Putamen (tissue), 1 donor: ENCODE measurements at places on chromosomes 3 and 15.

DNA sequence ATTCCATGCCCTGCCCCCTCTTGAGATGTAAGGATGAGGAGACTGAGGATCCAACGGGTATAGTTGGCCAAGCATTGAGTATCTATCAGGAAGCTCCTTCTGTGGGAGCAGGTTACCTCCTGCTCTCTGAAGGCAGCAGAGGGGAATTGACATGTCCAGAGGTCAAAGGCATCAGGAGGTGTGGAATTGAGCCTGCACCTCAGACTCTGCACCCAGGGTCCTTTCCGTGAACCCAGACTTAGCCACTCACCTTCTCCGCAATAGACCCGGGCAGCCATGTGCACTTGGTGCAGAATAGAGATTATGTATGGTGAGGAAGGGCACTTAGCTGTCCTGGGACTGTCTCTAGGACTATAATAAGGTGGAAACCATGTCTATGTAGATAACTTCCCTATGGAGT lies 399.0 kb upstream of the TPM1 start:
- no peak for DNase-seq

DNA sequence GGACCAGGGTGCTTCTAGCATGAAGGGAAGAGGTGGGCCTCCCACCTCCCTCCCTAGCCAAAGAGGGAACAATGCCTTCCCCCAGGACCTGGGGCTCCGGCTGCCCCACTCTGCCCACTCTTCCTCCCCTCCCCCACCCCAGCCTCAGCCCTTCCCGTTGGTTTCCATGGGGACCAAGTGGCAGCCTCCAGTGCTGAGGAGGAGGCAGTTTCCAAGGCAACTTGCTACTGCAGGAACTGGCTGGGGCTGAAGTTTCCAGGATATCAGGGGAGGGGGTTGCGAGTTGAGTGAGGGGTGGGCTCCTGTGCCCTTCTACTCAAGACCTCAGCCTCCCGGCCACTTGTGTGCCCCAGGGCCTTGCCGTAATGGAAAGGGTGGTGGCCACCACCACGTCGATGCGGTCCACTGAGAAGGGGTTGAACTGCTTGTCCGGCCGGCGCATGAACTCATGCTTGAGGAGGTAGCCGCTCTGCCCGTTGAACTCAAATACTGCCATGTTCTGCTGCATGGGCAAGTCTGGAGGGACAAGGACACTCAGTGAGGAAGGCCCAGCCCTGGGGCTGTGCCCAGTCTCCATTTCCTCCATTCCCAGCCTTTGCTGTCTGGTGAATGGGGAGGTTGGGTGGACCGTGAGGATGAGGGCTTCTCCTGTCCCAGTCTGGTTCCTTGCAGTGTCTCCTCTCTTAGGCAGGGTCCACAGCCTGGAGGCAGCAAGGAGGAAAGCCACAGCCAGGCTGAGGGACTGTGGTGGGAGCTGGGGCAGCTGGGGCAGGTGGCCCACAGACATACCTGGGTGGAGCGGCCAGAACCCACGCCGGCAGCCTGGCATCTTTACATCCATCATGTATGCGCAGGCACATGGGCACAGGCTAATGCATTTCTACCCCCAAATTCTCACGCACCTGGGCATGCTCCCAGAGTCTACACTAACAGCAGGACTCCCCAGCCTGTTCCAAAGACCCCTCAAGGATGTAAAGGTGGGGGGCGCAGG lies 11.3 kb upstream of the ANKRD63 start:
- no peak for DNase-seq

- no peak for DNase-seq
Measured at GRCh38 chr3:71380096-71380495, 203.4 kb downstream of the FOXP1 start.

DNA sequence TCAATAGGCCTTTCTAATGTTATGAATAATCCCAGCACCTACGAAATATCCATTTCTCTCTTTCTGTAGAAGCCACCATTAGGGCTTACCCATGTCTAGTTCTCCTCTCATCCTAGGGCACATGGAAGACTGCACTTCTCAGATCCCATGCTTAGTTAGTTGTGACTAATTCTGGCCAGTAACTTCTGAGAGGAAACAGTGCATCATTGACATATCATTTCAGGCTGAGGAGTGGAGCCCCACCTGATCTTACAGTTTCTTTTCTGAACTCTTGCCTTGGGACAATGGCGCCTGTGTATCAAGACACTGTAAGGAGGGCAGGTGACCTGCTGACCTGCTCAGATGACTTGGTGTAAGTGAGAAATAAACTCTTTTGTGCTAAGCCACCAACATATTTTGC lies 39.4 kb upstream of the TBL1XR1 start:
- DNase-seq, result no peak

- peak; percentile 45 for DNase-seq
Measured at GRCh38 chr3:184727357-184728009, 15.6 kb upstream of the MAGEF1 start.

DNA sequence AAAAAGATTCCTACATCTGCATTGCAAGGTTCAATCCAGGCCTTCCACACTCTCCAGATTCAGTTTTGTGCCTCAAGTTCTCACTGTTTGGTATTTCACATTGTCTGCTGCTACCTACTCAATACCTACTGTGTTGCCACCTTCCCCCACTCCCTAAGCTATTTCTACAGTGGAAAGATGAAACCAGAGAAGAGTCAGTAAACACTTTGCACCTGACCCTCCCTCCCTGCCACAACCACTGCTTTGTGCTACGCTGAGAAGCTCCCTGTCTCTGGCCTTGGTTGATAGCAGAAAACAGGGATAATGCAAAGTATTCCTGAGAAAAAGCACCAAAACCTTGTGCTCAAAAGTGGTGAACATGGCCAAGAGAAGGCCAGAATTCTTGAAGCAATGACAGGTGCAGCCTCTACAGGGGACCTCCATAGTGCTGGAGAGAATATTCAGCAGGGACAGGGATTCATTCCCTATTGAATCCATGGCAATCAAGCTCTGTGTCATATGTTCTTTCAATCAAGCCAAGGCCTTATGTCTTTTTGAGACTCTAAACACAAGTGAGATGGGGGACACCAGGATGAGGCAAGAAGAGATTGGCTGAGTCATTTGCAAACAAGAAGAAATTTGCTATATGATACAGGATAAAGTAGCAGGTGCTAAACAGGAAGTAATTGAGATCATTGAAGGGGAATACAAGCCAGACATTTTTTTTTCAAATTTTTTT lies 83.5 kb upstream of the LIPC start:
- DNase-seq, result no peak

- DNase-seq, result no peak
Measured at GRCh38 chr3:154040283-154040682, 80.9 kb upstream of the ARHGEF26 start.

- DNase-seq, result no peak
Measured at GRCh38 chr15:96412045-96412905, 81.8 kb downstream of the NR2F2 start.

DNA sequence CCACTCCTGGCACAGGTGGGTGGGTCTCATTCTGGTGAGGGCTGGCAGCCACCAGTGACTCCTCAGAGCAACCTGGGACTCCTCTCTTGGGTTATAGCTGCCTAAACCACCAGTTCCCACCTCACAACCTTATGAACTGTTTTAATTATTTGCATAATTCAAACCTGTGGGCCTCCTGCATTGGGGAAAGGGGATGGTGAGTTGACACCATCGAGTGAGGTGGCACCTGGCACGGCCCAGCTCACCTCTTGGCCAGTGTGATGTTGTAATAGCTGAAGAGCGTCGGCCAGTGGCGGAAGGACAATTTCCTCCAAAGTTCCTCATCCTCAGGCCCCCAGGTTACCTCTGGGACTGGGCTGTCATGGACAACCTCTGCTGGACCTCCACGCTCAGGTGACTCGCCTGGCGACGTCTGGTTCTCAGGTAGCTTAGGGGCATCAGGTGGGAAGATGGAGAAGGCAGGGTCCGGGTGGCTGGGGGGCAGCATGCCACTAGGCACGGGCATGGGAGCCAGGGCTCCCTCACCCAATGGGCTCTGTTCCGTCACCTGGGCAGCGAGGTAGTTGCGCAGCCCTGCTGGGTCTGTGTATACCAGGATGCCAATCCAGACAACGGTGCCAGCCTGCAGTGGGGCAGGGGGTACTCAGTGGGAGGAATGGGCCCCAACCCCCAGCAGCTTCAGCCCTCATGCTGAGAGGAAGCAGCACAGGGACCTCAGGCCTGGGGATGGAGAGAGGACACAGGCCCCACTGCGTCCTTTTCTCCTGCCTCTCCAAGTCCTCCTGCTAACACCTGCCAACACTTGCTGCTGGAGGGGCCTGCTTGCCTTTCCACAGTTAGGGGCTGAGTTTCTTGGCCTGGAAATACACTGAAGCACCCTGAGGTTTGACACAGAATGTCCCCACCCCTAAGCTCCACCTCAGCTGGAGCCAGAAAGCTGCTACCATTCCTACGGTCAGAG lies 38.5 kb downstream of the PTPN23 start:
- DNase-seq, result no peak

DNA sequence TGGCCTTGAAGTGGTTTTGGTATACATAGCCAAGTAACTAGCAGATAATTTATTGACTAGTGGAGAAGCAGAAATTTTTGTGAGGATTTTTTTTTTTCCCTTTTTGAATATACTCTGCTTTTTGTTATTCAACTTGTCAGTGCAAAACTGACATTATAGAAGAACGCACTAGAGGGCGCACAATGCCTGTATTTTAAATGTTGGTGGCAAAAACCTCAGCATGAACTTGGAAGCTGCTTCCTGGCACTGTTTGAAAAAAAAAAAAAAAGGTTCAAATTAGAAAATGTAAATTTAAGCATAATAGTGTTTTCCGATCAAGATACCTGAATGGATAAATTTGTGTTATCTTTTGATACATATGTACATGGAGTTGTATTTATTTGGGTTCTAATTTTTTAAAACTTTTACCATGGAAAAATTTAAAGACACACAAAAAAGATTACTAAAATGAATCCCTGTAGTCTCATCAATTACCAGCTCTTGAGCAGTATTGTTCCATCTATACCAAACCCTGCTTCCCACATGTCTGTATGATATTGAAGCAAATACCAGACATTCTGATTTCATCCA lies 56.0 kb downstream of the SLC25A26 start:
- DNase-seq, result peak; percentile 77

DNA sequence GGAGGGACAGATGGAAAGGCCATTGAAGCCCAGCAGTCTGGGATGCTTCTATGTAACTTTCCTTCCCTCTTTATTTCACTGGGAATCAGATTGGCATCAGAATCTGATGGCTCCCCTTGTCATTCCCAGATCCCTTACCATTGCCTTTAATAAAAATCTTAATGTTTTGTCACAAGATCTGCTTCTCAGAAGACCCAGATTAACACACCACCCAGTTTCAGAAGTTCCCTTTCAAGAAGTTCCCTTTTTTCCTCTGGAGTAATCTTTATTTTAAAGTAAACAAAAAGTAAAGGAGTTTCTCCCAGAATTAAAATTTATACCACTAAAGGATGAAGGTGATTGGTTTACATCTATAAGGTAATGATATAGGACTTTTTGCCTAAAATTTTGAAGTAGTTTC lies 76.4 kb downstream of the UBR1 start:
- DNase-seq, result no peak

GRCh38 chr3:100269001-100269400 lies 8.2 kb downstream of the TBC1D23 start:
- DNase-seq, result no peak

DNA sequence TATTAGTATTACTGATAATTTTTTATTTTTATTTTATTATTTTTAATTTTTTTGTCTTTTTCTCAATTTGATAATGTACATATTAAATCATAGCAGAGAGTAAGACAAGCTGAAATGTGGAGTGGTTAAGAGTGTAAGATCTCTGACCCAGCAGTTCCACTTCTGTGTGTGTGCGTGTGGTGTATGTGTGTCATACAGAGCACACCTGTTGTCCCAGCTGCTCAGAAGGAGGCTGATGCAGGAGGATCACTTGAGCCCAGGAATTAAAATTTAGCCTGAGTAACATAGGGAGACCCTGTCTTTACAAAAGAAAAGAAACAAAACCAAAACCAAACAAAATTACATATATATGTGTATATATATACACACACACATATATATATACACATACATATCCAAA lies 1.4 kb upstream of the CIDEC start:
- DNase-seq, result no peak

- DNase-seq, result no peak
Measured at GRCh38 chr15:40163657-40164416, 3.0 kb downstream of the BUB1B start.

- DNase-seq, result no peak
Measured at GRCh38 chr15:68525815-68526214, 53.0 kb upstream of the CORO2B start.

GRCh38 chr3:15324379-15324808 lies 8.0 kb downstream of the SH3BP5 start:
- DNase-seq, result no peak

DNA sequence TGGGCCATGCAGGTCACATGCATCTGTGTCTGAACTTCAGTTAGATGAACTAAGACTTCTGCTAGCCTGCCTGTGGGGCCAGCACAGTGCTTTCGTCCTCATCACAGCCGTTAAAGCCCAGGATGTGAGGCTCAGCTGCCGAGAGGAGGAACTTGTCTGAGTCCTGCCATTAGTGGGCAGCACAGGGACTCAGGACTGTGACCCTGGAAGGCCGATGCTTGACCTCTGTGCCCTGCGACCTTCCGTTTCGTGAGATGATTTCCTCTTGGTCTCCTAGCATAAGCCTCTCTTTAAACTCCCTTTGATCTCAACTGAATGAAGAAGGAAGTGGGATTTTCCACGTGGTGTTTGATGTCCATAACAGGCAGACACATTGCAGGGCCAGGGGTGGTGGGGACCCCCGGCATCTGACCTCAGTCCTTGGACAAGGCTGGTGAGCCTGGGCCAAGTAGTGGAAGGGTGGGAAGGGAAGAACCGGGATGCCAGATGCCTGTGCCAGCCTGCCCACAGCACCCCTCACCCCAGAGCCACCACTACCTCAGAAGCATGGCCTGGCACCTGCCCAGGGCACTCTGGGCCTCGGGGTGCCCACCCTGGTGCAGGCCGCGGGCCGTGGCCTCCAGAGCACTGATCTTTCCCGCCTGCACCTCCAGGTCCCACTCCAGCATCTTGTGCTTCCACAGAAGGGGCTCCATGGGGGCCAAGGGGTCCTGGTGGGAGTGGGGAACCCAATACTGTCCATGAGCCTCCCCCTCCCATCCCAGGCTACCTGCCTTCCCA lies 21.6 kb downstream of the PLA2G4B start:
- no peak for DNase-seq
